ENCODE measurements at places on chromosomes 6 and 20.

- DNase-seq = no peak
Observed at GRCh38 chr6:12196326-12196936, 93.7 kb upstream of the EDN1 start.

DNA sequence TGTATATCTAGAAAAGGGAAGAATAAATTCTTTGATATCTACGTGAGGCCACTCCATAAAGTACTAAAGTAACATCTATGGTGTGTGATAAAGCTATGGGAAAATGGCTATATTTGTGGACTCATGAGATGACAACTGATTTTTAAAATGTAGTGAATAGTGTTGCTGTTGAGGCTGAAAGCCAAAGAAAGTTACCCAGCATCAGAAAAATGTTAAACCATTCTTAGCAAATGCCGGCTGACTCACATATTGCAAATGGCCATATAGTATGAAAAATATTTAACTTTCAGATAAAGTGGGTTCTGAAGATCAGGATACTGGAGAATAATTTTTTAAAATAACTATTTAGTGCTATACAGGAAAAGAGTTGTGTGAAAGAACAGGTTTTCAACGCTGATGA, 129.9 kb upstream of the GRIK2 start:
- DNase-seq = no peak

- DNase-seq = no peak
Observed at GRCh38 chr20:47319517-47320252, 36.8 kb downstream of the ZMYND8 start.

DNA sequence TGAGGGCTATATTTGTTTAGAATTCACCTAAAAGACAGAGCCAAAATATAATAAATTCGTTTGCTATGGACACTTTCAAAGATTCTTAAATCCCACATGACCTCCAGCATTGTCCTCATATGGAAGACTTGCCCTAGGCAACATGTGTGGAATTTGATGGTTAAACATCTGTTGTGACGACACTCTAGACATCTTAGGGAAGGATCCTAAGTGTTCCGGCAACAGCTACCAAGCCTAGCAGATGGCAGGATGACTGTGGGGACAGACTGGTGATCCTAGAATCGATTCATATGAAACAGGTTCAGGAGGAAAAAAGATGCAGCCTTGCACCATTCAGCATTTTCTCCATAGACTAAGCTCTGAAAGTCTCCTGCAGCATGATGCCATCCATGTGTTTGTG, 77.6 kb upstream of the BACH2 start:
- DNase-seq = no peak

DNA sequence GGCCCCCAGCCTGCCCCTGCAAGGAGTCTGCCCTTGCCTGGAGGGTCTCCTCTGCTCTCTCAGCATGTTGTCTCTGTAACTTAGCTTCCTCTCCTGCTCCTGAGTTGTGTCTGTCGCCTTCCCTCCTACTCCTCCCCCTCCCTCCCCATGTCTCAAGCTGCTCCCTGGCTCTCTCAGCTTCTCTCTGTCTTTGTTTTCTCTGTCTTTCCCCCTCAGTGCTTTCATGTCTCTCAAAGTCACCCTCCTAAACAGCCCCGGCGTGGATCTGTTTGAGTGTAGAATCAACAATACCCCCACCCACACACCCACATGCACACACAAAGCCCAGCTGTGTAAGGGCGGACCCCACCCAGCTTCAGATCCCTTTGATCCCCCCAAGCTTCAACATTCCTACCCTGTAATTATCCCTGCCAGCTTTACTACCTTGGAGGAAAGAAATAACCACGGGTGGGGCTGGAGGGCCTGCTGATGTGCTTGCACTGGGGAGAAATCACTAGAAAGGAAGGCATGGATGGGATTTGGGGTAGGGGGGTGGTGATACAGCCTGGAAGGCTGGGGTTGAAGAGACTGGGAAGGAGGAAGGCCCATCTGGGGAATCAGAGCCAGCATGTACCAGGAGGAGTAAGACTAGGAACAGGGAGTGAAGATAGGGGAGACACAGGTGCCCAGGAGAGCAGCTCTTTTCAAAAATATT, 1.0 kb upstream of the LY6G6D start:
- DNase-seq = no peak

DNA sequence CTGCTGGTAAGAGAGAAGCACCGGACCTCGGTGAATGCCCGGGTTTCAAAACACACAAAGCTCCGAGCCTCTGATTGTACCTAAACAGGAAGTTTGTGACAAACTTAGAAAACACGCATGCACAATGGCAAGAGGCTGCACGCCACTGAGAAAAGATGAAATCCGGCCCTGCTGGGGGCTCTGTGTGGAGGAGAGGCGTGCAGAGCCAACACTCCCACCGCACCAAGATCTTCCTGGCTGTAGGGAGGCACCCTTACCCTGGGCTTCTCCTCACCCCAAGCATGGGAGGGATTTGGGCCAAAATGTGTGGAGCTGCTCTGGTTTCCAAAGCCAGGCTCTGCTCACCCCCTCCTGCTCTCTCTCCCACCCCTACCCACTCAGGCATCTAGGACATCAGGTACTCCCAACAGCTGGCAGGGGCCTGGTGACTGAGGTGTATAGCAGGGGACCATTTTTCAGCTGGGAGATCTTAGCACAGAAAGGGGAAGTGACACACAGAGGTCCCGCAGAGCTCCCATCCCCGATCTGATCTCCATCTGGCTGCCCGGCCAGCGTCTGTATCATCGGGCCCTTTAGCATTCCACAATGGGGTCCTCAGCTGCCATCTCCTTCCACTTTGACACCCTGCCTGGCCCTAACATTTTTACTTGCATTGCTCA, 84.2 kb downstream of the TRERF1 start:
- no peak for DNase-seq

GRCh38 chr20:13338999-13339411, 117.9 kb downstream of the ISM1 start:
- DNase-seq = no peak

DNA sequence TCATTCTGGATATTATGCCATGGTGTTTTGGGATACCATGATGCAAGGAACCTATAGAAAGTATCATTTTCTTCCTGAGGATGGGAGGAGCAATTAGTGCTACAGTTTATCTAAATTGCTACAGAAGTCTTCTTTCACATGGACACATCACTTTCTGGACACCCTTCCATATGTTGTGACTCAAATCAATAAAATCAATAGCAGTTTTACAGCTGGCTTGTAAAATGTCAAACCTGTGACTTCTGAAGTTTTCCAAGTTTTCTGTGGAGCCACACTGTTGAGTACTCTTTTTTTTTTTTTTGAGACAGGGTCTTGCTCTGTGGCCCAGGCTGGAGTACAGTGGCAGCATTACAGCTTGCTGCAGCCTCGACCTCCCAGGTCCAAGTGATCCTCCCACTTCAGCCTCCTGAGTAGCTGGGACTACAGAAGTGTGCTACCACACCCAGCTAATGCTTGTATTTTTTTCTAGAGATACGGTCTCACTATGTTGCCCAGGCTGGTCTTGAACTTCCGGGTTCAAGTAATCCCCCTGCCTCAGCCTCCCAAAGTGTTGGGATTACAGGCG, 24.1 kb upstream of the CD2AP start:
- no peak for DNase-seq

GRCh38 chr6:152360034-152360433, 277.1 kb downstream of the SYNE1 start:
- DNase-seq = no peak

DNA sequence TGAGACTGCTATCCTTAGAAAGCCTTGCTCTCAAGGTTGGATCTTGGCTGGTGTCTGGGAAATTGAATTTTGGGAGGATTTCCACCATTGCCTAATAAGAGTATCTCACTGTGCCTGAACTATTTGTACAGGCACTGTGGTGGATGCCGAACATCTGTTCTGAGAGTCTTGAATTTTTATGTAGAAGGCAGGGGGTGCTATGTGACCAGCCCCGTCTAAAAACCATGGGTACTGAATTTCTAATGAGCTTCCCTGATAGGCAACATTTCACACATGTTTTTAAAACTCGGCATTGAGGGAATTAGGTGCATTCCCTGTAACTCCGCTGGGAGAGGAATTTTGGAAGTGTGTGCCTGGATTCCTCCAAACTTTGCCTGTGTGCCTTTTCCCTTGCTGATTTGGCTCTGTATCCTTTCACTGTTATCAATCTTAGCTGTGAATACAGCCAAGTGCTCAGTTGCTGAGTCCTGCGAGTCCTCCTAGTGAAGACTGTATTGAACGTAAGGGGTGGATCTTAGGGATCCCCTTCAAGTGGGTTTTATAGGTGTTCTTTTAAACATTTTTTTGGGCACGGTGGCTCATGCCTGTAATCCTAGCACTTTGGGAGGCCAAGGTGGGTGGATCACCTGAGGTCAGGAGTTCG, 27.6 kb upstream of the SCAF8 start:
- DNase-seq = no peak
